ENCODE measurements at places on chromosomes 3 and 15.

DNA sequence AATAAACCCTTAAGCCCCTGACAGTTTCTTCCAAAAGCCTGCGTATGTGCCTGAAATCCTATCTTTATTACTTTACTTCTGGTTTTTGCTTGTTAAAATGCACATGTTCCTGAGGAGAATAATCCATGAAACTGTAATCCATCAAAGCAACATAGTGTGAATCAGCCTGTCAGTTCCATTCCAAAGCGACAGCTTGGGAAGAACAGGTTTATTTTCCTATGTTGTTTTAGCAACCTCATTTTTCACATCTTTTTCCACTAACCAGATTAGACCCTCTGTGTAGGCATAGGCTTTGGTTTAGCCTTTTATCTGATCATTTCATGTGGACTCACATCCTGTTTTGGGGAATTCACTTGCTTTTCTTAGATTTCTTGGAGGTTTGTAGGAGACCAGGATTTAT, 988.0 kb downstream of the SQOR start:
- no peak overlapping the region for H3K27ac ChIP-seq
- no peak overlapping the region for H3K4me3 ChIP-seq
- no peak for DNase-seq
- no peaks in the 10 kb centered on the region for H3K36me3 ChIP-seq
- no peaks in the 10 kb centered on the region for H3K27me3 ChIP-seq

GRCh38 chr3:8607234-8608040, 37.2 kb downstream of the SSUH2 start:
- H3K4me3 ChIP-seq: no peak overlapping the region
- no peak overlapping the region for H3K27ac ChIP-seq
- H3K36me3 ChIP-seq: no peaks in the 10 kb centered on the region
- H3K4me1 ChIP-seq: no peaks in the 10 kb centered on the region
- no peaks in the 10 kb centered on the region for H3K27me3 ChIP-seq
- DNase-seq: peak; percentile 77

- no peak for DNase-seq
- H3K4me3 ChIP-seq: no peak overlapping the region
- no peak overlapping the region for H3K27ac ChIP-seq
- H3K36me3 ChIP-seq: no peaks in the 10 kb centered on the region
- no peaks in the 10 kb centered on the region for H3K4me1 ChIP-seq
- H3K27me3 ChIP-seq: no peaks in the 10 kb centered on the region
These were observed 9.8 kb downstream of the SV2B start for GRCh38 chr15:91109885-91110284.

- H3K27me3 ChIP-seq: no peaks in the 10 kb centered on the region
- peak overlapping the region; percentile 85 for H3K27ac ChIP-seq
- peak; percentile 49 for DNase-seq
- no peaks in the 10 kb centered on the region for H3K36me3 ChIP-seq
These were observed 3.2 kb downstream of the MASP1 start for GRCh38 chr3:187288131-187288854.

- no peak overlapping the region for H3K4me3 ChIP-seq
- no peaks in the 10 kb centered on the region for H3K36me3 ChIP-seq
- H3K4me1 ChIP-seq: no peaks in the 10 kb centered on the region
- H3K27me3 ChIP-seq: peaks cover 9% of the 10 kb centered on the region
These were observed 45.2 kb downstream of the ATP2B2 start for GRCh38 chr3:10459954-10460754.

- no peak for DNase-seq
- no peak overlapping the region for H3K4me3 ChIP-seq
- no peak overlapping the region for H3K27ac ChIP-seq
These were observed 625.8 kb downstream of the TAFA4 start for GRCh38 chr3:68306571-68306970.

GRCh38 chr3:100615684-100616083, 6.3 kb downstream of the ADGRG7 start:
- H3K36me3 ChIP-seq: no peaks in the 10 kb centered on the region
- no peak overlapping the region for H3K27ac ChIP-seq
- H3K4me1 ChIP-seq: no peaks in the 10 kb centered on the region
- no peaks in the 10 kb centered on the region for H3K27me3 ChIP-seq
- H3K4me3 ChIP-seq: no peak overlapping the region
- DNase-seq: no peak

GRCh38 chr3:43153216-43154083, 47.6 kb upstream of the POMGNT2 start:
- no peak for DNase-seq
- no peaks in the 10 kb centered on the region for H3K36me3 ChIP-seq
- peaks cover 6% of the 10 kb centered on the region for H3K27me3 ChIP-seq
- no peaks in the 10 kb centered on the region for H3K4me1 ChIP-seq
- H3K27ac ChIP-seq: no peak overlapping the region

GRCh38 chr15:65626856-65627255, 5.1 kb downstream of the SLC24A1 start:
- H3K27ac ChIP-seq: no peak overlapping the region
- no peaks in the 10 kb centered on the region for H3K27me3 ChIP-seq
- no peaks in the 10 kb centered on the region for H3K4me1 ChIP-seq
- H3K36me3 ChIP-seq: no peaks in the 10 kb centered on the region

DNA sequence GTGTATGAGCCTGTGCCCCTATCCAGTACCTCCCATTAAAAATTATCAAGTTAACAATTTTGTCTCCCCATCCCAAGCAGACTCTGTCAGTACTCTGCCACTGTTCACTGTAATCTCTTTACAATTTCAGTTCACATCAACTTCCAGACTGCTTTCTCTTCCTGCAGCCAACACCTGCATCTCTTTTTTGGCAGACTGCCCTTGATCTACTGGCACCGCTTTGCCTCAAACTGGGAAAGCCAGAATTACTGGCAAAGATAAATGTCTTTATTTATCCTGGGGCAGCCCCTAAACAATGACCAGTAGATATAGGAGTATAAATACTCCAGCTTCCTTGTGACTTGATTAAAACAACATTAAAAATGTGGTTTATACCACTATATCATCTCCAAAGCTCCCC, 494.1 kb downstream of the ZNF385D start:
- H3K4me1 ChIP-seq: no peaks in the 10 kb centered on the region
- H3K36me3 ChIP-seq: no peaks in the 10 kb centered on the region
- no peak overlapping the region for H3K4me3 ChIP-seq

- H3K27ac ChIP-seq: no peak overlapping the region
- H3K4me3 ChIP-seq: no peak overlapping the region
- DNase-seq: no peak
- H3K27me3 ChIP-seq: no peaks in the 10 kb centered on the region
- peaks cover 2% of the 10 kb centered on the region for H3K4me1 ChIP-seq
- H3K36me3 ChIP-seq: no peaks in the 10 kb centered on the region
These were observed 18.9 kb downstream of the SH3BP5 start for GRCh38 chr3:15313461-15313860.

- H3K4me1 ChIP-seq: no peaks in the 10 kb centered on the region
- peaks cover 26% of the 10 kb centered on the region for H3K36me3 ChIP-seq
- H3K27me3 ChIP-seq: no peaks in the 10 kb centered on the region
- H3K27ac ChIP-seq: no peak overlapping the region
- no peak overlapping the region for H3K4me3 ChIP-seq
These were observed 37.7 kb upstream of the BCL2L10 start for GRCh38 chr15:52150043-52150825.
